CD4-positive, alpha-beta T cell treated with Interferon alpha-2 for 1 hour (primary cell): ENCODE measurements at places on chromosomes 7 and 10.

- DNase-seq = no peak
Observed at GRCh38 chr10:71087622-71088021, 124.7 kb upstream of the UNC5B start.

DNA sequence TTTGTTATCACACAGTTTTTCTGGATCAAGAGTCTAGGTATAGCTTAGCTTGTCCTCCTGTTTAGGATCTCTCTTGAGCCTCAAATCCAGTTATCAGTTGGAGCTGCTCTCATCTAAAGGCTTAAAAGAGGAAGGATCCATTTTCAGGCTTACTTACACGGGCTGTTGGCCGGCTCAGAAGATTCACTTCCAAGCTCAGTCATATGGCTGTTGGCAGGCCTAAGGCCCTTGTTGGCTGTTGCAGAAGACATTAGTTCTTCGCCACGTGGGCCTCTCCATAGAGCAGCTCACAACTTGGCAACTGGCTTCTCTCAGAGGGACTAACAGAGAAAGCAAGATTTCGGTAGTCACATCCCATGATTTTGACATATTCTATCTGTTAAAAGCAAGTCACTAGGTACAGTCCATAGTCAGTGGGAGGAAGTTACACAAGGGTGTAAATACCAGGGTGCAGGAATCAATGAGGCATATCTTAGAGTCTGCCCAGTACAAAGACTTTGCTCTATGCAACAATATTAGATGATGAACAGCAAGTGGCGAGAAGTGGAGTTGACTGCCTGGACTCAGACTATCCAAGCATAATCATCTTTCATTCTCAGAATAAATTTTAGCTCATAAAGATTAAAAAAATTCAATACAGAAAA lies 280.1 kb upstream of the MBL2 start:
- DNase-seq = no peak

- no peak for DNase-seq
Observed at GRCh38 chr7:108007762-108008161, 4.8 kb upstream of the LAMB1 start.

DNA sequence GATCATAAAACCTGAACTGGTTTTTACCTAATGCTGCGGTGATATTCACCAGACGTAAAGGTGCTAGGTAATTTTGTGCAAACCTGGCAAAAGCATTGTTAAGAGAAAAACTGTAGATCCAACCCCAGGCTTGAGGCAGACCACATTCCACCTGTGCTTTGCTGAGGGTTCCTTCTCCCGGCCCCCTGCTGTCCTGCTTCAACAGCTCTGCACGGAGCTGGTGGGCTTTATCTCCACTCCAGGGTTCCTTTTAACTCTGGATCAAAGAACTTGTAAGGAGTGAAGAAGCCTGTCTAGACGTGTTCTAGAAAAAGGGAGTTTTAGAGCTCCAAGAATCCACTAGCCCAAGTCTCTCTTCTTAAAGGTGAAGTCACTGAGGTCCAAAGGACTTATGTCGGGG lies 87.5 kb upstream of the NMT2 start:
- DNase-seq = no peak
